HEK293T (cell line): ENCODE measurements at places on chromosomes 1 and 21.

DNA sequence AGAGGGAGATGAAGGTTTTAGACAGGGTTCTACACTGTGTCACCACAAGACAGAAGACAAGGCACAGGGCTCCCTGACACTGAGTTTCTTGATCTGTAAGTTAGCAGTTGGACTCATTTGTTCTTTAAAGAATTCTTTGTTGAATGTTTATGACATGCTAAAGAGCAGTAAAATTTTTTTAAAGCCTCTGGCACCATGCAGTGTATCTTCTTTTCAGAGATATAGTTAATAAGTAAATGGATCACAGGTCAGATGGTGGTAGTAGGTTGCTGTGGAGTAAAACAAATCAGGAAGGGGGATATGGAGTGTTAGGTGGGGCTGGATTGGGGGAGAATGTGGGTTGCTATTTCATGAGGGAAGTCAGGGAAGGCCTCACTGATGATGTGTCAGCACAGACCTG lies 2.0 kb downstream of the CLCA4 start:
- DNase-seq, result no peak

DNA sequence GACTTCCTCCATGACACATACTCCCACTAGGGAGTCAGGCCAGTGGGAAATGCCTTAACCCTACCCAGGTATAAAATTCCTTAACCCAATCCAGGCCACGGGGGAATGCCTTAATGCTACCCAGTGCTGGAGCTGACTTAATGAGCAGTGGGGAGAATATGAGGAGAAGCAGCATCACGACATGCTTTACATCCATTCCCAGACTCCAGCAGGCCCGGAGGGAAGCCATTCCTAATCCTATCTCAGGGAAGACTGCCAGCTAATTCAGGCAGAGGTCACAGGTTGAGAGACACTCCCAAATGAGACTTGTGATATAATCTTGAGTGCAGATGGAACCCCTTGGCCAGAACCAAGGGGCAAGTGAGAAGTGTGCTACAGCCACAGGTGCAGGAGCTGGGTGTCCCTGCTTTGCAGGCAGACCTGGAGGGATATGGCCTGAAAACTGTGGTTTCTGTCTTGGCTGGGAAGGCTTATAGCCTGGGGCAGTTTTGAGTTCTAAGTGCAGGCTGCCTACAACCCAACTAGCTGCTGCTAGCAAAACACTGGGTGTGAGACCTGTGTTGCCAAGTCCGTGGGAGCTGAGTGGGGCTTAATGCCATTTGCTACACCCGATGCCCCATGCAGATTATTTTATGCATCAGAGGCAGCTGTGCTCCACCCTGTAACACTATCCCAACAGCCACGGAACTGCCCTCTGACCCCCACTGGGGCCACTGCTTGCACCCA lies 45.1 kb upstream of the GUCA2A start:
- no peak for DNase-seq

DNA sequence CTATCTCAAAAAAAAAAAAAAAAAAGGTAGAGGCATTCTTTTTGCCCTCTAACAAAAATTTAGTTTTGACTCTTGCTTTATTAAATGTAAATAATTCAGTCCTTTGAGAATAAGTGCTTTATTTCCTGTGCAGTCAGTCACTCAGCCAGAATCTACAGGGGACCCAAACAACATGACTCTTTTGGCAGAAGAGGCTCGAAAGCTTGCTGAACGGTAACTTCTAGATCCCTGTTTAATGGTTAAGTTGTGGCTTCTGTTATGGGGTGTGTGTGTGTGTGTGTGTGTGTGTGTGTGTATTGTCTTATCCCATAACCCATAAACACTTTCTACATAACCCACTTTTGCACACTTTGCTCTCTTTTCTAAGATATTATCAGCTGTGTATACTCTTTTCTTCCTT lies 54.9 kb upstream of the LAMC2 start:
- no peak for DNase-seq

DNA sequence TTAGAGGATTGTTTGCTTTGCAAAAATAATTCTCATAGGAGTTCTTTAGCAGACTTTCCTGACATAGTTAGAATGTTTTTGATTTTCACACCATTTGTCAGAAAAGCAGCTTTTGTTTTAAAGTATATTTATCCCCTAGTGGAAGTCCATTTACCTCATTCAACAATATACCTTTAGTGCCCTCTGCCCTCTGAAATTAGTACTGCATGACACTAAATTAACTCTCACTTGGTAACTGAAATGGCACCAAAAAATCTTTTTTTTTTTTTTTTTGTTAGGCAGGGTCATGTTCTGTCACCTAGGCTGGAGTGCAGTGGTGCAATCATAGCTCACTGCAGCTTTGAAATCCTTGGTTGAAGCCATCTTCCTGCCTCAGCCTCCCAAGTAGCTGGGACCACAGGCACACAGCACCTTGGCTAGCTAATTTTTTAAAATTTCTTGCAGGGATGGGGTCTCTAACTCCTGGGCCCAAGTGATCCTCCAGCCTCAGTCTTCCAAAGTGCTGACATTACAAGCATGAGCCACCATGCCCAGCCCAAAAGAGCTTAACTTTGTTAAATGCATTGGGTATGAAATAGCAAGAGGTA lies 13.6 kb downstream of the LRRC42 start:
- DNase-seq, result no peak

DNA sequence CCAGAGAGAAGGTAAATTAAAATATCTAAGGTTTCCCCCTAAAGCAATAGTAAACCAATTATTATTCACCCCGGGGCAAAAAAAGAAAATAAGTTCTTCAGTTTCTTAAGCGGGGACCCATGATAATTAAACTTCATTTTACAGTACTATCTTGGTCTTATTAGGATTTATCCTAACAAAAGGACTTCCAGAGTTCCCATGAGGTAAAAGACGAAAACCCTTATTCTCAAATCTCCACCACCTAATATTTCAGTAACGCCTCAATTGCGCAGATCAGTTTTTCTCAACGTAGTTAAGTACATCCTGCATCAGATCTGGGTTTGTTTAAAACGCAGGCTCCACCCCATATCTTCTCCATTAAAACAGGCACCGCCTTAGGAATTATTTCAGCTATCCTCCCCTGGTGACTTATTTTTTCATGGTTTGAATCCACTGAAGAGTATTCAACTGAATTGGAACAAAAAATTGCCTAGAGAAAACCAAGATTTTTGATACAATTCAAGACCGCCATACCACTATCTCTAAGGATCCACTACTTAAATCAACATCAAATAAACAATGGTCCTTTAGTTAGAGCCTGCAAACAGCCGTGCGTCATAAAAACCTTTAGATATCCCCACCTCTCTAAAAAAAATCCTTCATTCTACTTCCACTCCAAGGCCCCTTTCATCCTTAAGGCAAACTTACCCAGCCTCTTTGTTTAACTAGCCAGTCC lies 1.7 kb downstream of the MCL1 start:
- no peak for DNase-seq

- DNase-seq, result no peak
These were observed 322.7 kb downstream of the ZNF326 start for GRCh38 chr1:90317628-90318027.

DNA sequence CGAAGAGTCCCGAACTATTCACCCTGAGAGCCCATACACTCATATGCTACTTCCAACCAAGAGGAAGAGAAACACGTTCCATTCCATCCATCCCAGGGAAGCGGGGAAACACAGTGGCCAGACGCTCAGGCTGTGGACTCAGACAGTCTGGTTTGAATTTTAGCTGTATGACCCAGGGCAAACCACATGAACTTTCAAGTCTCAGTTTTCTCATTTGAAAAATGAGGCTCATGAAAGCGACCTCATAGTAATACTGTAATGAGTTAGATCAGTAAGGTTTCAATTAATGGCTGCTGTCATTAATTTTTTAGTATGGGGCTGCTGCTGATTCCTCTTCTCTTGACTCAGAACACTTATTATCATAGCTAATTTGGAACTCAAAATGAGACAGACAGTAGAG lies 1.5 kb downstream of the FCRL4 start:
- no peak for DNase-seq

GRCh38 chr1:19240673-19241538 lies 10.4 kb downstream of the EMC1 start:
- DNase-seq, result peak; percentile 79

GRCh38 chr1:9399510-9400424 lies 107.1 kb downstream of the SPSB1 start:
- no peak for DNase-seq

GRCh38 chr1:91557039-91557690 lies 56.5 kb downstream of the CDC7 start:
- DNase-seq, result no peak

DNA sequence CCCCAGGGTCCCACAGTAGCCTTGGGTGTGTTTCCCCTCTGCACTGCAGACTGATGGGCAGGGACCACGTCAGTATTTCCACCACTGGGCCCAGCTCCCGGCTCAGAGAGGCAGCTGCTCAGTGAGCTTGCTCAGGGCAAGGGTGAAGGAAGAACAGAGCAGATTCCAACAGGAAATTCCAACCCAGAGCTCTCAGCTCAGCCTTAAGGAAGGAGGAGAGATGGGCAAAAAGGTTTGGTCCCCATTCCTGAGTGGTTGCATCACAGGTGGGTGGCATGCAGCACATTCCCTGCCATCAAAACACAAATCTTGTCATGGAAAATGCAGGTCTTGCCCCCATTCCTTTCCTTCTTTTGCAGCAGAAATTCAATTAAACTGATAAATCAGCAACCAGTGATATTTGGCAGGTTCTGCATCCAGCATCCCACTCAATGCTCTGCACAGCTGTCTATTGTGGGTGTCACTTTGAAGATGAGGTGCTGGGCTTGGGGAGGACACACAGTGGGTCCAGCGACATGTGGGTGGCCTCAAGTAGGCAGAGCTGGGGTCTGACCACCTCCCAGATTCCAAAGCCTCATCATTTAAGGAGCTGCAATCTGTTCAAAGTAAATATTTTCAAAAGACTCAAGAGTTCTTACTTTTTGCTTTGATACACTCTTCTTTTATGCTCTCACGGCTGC lies 315.4 kb downstream of the DSCAM start:
- DNase-seq, result no peak

DNA sequence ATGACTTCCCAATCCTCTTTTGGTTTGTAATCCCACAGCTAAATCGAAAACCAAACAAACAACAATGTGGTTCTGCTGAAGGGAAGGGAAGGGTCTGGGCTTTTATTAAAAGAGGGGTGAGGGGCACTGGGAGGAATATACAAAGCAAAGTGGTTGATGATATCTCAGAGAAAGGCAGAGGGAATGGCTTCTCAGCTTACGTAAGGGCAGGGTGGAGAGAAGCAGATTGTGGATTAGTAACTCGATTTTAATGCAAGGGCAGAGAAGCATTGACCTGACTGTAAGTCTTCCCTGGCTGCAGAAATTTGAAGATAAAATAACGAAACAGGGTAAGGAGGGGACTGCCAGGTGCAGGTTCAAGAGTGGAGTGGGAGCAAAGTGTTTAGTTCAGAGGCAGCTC lies 438.2 kb upstream of the LRRC7 start:
- DNase-seq, result no peak

DNA sequence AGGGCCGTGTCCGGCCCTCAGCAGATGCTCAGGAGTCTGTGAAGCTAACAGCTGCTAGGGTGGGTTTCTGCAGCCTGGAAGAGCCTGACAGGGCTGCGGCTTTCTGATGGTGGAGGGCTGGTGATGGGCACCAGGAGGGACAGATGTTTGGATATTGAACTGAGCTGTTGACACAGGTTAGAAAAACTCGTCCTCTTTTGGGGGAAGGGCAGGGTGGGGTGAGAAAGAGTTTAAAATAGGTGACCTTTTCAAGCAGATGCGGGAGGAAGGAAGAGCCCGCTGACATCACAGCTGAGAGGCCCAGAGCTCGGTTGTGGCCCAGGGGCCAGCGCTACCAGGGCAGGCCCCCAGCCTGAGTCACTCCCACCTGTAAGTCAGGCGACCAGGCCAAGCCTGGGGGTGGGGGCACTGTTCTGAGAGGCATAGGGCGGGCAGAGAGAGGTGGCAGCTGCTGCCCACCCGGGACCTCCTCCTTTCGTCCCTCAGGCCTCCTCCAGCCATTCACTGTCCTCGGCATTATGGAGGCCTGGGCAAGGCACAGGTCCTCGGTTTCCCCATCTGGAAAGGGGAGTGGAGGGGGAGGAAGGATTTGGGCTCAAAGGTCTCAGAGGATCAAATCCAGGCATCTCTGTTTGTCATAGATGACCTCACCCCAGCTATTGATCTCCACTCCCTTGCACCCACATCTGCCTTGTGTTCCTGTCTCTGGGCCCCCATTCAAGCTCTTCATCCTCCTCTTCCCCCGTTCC lies 32.3 kb upstream of the ID3 start:
- DNase-seq, result no peak

DNA sequence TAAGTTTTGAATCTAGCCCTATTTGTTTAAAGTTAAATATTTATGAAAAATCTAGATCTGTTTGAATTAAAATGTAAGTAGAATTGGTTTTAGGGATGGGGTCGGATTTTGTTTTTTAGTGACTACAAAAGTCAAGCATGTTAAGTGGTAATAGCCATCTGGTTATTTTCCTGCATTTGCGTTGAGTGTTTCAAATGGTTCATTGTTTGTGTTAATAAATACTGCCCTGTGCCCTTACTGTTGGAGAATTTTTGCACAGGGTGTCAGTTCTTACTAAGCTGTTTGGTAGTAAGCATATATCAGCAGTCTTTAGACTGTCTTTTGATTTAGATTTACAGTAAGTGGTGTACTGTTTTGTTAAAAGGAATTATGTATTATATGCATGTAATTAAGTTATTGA lies 46.1 kb upstream of the TARS2 start:
- DNase-seq, result no peak

DNA sequence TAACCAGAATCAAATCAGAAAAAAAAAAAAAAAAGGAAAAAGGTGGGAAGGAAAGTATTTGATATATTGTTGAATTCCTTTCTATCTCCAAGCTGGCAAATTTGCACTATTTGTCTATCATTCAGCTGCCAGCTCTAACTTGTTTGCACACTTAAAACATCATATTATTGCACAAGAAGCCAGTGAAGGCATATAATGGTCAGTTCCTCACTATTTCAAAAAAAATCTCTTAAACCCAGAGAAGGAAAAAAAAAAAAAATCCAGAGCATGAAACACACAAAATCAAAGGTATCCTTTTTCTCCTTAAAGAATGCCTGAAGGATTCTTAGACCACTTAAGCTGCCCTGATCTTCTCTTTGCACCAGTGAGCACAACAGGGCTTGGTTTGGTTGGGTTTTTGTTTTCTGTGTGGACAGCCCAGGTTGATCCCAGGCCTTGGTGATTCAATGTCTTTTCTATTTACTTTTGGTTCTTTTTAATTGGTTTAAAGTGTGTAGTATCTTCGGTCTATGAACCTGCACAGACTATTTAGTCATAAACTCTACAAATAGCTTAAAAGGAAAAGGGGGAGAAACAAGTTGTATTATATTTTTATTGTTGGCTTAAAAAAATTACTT lies 40.2 kb downstream of the DUSP10 start:
- DNase-seq, result no peak

DNA sequence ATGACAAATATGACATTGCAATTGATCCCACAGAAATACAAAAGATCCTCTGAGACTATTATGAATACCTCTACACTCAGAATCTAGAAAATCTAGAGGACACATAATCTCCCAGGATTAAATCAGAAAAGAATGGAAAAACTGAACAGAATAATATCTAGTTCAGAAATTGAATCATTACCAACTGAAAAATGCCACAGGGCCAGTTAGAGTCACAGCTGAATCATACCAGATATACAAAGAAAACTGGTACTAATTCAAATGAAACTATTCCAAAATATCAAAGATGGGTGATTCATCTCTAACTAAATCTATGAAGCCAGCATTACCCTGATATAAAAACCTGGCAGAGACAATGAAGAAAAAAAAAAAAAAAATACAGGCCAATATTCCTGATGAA lies 149.3 kb downstream of the BRINP3 start:
- DNase-seq, result no peak
